ENCODE measurements at places on chromosomes 5 and 9. TPM values are rescaled to one million over a fixed set of nuclear protein-coding genes. Genes with fewer than 3 reads are reported as not detected.
A peak's percentile ranks its signal among the peaks of the same experiment; 100 is the strongest.

SLC45A2 gene
- total RNA-seq, result not detected

DNA sequence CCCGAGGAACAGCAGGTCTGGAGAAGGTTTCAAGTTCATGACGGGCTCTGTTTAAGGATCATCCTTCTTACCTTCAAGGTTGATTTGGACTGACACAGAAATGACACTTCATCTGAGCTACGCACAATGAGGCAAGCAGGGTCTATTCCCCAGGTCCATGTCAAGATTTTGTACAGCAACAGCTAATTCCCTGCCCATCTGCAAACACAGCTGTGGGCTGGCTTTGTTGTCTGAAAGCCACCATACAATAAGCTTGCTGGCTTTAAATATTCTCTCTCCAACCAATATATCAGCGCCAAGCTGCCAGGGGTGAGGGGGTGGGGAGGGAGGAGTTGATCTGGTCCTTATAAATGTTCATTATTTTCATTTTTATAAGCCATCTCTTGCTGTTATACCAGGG lies 92.0 kb downstream of the OTULIN start:
- no peaks in the 10 kb centered on the region for H3K4me1 ChIP-seq
- no peaks in the 10 kb centered on the region for H3K27me3 ChIP-seq
- no peak overlapping the region for H3K27ac ChIP-seq

GRCh38 chr5:98768160-98768959 lies 5.1 kb upstream of the RGMB start:
- peak overlapping the region; percentile 76 for H3K4me3 ChIP-seq
- DNase-seq, result peak; percentile 52
- no peaks in the 10 kb centered on the region for H3K36me3 ChIP-seq
- H3K27me3 ChIP-seq, result peaks cover 45% of the 10 kb centered on the region
- no peak overlapping the region for H3K27ac ChIP-seq
- peaks cover 37% of the 10 kb centered on the region for H3K4me1 ChIP-seq

DNA sequence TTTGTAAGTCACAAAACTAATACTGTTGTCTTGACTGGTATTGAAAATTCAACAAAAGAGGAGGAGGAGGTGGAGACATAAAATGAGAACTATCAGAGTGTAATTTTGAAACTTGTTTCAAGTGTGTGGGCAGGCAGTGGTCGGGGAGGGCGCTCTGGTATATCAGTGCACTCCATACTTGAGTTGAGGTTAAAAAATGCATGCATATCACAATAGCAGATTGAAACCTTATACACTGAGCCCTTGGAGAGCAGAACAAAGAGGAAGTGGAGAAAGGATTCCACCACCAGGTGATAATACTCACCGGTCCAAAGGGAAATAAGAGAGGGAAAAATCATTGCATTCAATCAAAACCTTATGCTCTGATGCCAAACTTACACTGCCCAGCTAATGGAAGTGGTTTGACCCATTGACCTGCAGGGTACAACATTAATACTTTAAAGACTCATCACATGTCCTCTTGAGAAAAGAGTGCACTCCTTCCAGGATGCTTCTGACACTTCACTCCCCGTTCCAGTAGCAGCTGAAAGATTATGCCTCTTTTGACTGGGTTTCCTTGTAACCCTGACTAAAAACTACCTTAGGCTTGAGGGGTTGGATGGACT lies 79.5 kb upstream of the FAM169A start:
- no peaks in the 10 kb centered on the region for H3K36me3 ChIP-seq
- DNase-seq, result peak; percentile 72
- H3K27me3 ChIP-seq, result peaks cover 26% of the 10 kb centered on the region
- no peak overlapping the region for H3K4me3 ChIP-seq

DNA sequence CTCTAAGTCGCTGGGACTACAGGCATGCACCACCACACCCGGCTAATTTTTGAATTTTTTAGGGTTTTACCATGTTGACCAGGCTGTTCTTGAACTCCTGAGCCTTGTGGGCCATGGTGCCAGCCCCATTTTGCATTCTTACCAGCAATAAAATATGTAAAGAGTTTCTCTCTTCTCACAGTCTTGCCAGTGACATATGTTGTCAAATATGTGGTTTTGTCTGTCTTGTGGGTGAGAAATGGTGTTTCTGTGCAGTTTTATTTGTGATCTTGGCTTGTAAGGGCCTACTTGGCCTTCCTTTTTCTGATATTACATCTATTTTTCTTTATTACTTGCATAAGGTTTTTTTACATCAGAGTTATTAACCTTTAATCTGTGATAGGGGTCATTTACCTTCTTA lies 47.1 kb downstream of the SPIN1 start:
- no peak for DNase-seq
- H3K27ac ChIP-seq, result no peak overlapping the region
- peaks cover 39% of the 10 kb centered on the region for H3K36me3 ChIP-seq
- H3K4me1 ChIP-seq, result peaks cover 31% of the 10 kb centered on the region
- H3K4me3 ChIP-seq, result no peak overlapping the region
- no peaks in the 10 kb centered on the region for H3K27me3 ChIP-seq

- peak; percentile 58 for DNase-seq
- H3K4me1 ChIP-seq, result peaks cover 4% of the 10 kb centered on the region
- H3K27me3 ChIP-seq, result no peaks in the 10 kb centered on the region
- no peak overlapping the region for H3K4me3 ChIP-seq
- no peak overlapping the region for H3K27ac ChIP-seq
- no peaks in the 10 kb centered on the region for H3K36me3 ChIP-seq
Measured at GRCh38 chr5:57692582-57693487, 210.2 kb upstream of the ACTBL2 start.

KIF4B gene
- total RNA-seq, result 0.05 TPM

GRCh38 chr5:139104577-139105276 lies 93.4 kb downstream of the SIL1 start:
- no peak overlapping the region for H3K4me3 ChIP-seq
- no peak overlapping the region for H3K27ac ChIP-seq

DNA sequence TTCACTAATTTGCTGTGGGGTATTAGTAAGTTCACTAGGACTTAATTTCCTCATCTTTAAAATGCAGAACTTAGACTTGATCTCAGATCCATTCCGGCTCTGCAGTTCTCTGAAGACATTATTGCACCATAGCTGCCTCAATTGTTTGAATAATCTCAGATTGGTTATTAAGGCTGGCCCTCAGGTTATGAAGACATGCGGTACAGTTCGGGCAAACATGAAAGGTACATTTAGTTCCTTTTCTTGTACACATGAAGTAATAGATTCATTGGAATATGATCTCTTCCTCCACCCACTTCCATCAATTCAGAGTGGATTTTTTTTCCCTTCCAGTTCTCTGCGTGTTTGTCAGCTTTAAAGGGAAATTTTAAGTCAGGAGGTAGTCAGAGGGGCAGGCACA lies 28.0 kb downstream of the ATP6V0E1 start:
- no peak overlapping the region for H3K4me3 ChIP-seq
- peaks cover 58% of the 10 kb centered on the region for H3K4me1 ChIP-seq
- no peaks in the 10 kb centered on the region for H3K27me3 ChIP-seq
- H3K27ac ChIP-seq, result peak overlapping the region; percentile 58

- H3K4me1 ChIP-seq, result no peaks in the 10 kb centered on the region
- no peak overlapping the region for H3K4me3 ChIP-seq
Measured at GRCh38 chr5:59685793-59686192, 207.7 kb downstream of the PDE4D start.

DNA sequence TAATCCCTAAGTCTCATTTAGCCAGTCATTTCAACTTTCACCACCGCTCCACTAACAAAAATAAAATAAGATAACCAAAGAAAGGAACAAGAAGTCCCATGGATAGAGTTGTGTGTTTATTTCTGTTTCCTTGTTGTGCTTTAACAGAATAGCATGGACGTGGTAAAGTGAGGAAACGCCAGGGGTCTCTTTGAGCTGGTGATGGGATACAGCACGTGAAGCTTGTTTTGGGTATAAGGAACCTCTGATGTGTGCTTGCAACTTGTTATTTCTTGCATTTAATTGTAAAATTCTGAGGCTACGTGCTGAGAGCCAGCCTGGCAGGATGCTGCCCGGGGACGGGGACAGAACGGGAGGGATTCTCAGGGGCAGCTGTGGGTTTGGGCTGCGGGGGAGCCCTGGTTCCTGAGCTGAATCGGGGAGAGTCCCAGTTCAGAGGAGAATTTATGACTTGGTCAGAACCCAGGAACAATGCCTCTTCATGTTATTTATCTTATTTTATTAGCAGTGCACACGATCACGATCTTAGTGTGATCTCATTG lies 63.4 kb downstream of the ANKRD33B start:
- H3K4me3 ChIP-seq, result peak overlapping the region; percentile 63
- peak overlapping the region; percentile 48 for H3K27ac ChIP-seq
- H3K27me3 ChIP-seq, result peaks cover 13% of the 10 kb centered on the region
- H3K36me3 ChIP-seq, result no peaks in the 10 kb centered on the region
- H3K4me1 ChIP-seq, result peaks cover 32% of the 10 kb centered on the region
- DNase-seq, result peak; percentile 38

- no peak overlapping the region for H3K4me3 ChIP-seq
- H3K27me3 ChIP-seq, result no peaks in the 10 kb centered on the region
- no peak overlapping the region for H3K27ac ChIP-seq
- DNase-seq, result no peak
- H3K36me3 ChIP-seq, result no peaks in the 10 kb centered on the region
- H3K4me1 ChIP-seq, result no peaks in the 10 kb centered on the region
Measured at GRCh38 chr5:51846015-51846414, 462.8 kb downstream of the ISL1 start.

GRCh38 chr5:163838738-163839137 lies 333.3 kb downstream of the MAT2B start:
- no peaks in the 10 kb centered on the region for H3K36me3 ChIP-seq
- H3K4me1 ChIP-seq, result no peaks in the 10 kb centered on the region
- DNase-seq, result no peak
- no peaks in the 10 kb centered on the region for H3K27me3 ChIP-seq
- no peak overlapping the region for H3K4me3 ChIP-seq

- H3K27me3 ChIP-seq, result peaks cover 12% of the 10 kb centered on the region
- no peaks in the 10 kb centered on the region for H3K4me1 ChIP-seq
- H3K27ac ChIP-seq, result no peak overlapping the region
- no peak for DNase-seq
Measured at GRCh38 chr9:115170358-115171073, 52.6 kb upstream of the TNC start.

GRCh38 chr5:86838083-86838482 lies 220.3 kb downstream of the COX7C start:
- no peaks in the 10 kb centered on the region for H3K27me3 ChIP-seq
- no peak overlapping the region for H3K27ac ChIP-seq
- DNase-seq, result no peak
- no peaks in the 10 kb centered on the region for H3K36me3 ChIP-seq

KIF24 gene
- 5.9 TPM for total RNA-seq

GRCh38 chr9:129703667-129704355 lies 38.4 kb downstream of the PRRX2 start:
- H3K27ac ChIP-seq, result no peak overlapping the region
- H3K36me3 ChIP-seq, result no peaks in the 10 kb centered on the region
- H3K4me3 ChIP-seq, result no peak overlapping the region
